ENCODE measurements at places on chromosomes 1 and 21.

GRCh38 chr1:109197158-109198042, 16.3 kb upstream of the SARS1 start:
- no peak for DNase-seq

DNA sequence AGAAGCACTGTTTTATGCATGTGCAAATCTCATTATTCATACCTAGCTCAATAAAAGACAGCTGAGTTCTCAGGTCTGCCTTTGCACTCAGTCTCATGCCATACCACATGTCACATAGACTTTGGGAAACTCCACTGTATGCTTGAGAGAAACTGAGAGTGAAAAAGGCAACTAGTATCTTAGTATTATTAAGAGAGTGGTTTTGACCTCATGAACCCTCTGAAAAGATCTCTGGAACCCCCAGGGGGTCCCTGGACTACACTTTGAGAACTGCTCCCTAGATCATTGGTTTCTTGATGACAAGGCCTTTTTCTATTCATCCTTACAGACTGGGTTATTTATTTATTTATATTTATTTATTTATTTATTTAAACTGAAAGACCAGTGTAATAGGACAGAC, 3.7 kb upstream of the RHEX start:
- DNase-seq, result no peak

- no peak for DNase-seq
Measured at GRCh38 chr21:31196724-31197123, 147.3 kb downstream of the TIAM1 start.

GRCh38 chr1:119748040-119748439, 20.7 kb downstream of the HMGCS2 start:
- DNase-seq, result no peak

DNA sequence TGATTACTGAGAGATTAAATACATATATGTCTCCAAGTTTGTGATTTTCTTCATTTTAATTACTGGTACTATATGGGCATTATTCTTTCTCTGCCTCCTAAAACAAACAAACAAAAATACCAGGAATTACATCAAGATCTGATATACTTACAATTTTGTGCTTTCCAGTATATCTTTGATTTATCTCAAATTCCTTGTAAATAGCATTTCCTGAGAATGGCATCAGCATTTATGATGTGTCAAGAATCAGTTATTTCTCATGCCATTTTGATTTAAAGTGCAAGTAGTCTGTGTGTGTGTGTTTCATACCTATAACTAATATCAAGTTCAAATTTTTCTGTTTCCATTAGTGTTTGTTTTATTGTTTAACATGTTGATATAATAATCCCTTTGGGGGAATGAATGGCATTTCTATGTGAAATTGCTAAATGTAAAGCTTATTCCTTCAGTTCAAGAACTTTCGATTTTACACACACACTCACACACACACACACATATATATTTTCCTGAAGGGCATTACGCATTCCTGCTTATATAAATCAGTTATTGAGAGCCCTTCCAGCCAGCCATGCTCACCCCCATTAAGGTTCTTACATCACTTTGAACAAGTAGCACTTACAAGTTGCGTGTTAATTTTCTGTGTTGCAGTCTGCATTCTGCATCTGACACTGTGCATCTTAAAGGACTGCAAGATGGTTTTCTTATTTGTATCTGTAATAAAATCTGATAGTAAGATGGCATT, 102.7 kb downstream of the NEK7 start:
- DNase-seq, result no peak

- no peak for DNase-seq
Measured at GRCh38 chr1:61120246-61120840, 38.0 kb downstream of the NFIA start.

DNA sequence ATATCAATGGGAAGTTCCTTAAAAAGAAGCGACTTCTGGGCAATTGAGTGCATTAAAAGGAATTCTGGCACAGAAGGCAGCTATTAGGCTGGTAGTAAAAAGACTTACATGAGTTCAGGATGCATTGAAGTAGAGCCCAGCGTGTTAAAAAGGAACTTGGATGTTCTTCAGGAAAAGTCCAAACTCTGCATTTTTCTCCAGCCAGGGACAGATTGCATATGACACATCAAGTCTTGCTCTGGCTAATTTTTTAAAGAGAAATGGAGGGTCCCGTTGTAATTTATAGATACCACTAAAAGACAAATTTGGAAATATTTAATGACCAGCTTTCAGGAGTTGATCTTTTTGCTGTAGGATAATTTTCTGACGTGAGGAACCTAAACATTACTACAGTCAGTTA, 1.2 kb downstream of the TPRG1L start:
- DNase-seq, result no peak

- DNase-seq, result no peak
Measured at GRCh38 chr1:222283147-222283768, 264.6 kb downstream of the HHIPL2 start.

GRCh38 chr1:64598100-64598571, 128.2 kb downstream of the CACHD1 start:
- no peak for DNase-seq

- no peak for DNase-seq
Measured at GRCh38 chr1:3441880-3442279, 12.6 kb upstream of the ARHGEF16 start.

- no peak for DNase-seq
Measured at GRCh38 chr1:41101950-41102607, 80.6 kb upstream of the SLFNL1 start.
